ENCODE measurements at places on chromosomes 7 and 10. TPM values are rescaled to one million over a fixed set of nuclear protein-coding genes. Genes with fewer than 3 reads are reported as not detected.

MOGAT3 gene
- total RNA-seq = 28.6 TPM

WNT8B gene
- 0.19 TPM for total RNA-seq

- DNase-seq = no peak
Observed at GRCh38 chr10:118369641-118370205, 27.6 kb upstream of the FAM204A start.

DNA sequence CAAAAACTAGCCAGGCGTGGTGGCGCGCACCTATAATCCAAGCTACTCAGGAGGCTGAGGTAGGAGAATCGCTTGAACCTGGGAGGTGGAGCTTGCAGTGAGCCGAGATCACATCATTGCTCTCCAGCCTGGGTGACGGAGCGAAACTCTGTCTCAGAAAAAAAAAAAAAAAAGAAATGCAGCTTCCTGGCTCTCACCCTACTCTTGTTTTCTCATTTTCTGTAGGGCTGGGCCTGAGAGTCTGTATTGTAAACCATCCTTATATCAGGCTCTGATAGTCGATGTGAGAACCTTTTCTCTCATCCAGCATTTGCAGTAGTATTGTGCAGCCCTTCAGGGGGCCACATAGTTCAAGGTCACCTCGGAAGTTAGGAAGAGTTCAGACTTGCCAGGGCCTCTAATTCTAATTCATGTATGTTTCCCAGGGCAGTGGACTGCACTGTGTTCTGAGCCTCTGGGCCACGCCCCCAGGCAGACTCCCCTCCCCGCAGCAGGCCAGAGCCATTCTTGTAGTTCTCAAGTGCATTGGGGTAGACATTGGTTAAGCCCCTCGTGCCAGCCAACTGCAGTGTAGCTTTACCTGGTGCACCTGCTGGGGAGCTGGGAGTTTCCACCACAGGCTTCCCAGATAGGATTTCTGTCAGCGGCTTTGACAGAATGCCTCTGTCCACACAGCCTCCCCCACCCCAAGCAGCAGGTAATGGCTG is 38.3 kb upstream of the PDCD4 start:
- DNase-seq = no peak

DNA sequence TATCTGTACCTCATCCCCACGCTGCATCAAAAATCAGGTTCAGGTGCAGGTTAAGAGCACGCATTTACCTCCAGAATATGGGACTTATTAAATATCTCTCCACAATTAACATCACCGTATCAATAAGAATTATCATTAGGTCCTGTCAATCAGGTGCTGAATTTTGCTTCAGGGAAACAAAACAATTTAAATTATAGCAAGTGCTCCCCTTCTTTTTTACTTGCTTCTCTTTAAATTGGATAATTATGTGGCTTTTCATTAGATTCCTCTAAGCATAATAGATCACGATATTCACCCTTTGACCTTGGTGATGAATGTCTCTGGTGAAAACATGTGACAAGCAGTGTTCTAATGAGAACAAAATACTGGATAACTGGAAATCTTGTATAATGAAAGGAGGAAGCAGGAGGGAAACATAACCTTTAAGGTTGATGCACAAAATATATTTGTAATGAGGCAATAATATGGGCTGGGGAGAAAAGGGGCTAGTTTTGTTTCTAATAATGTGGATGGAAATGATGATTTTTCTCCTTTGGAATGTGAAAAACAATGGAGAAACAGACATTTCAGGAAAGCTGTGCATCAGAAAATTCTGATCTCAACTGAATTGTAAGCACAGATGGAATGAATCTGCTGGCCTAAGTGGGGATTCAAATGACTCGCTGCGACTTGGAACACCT is 166.9 kb downstream of the SNX10 start:
- DNase-seq = no peak

All from right lobe of liver (tissue), 6 donors.